ENCODE measurements at places on chromosomes 16 and 17.

GRCh38 chr17:4635823-4636375 is 5.6 kb downstream of the ALOX15 start:
- DNase-seq: peak; percentile 35

DNA sequence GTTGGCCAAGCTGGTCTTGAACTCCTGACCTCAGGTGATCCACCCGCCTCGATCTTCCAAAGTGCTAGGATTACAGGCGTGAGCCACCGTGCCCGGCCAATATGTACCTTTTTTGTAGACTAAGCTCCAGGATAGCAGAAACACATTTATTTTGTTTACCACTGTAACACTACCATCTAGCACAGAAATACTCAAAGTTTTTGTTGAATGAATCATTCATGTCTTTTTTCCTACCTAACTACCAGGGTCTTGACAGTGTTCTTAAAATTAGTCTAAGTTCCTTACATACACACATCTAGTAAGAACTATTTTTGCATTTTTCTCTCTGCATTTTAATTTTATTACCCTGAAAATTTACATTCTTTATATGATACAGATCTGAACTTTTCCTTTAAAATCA is 44.4 kb downstream of the AKAP10 start:
- DNase-seq: no peak

DNA sequence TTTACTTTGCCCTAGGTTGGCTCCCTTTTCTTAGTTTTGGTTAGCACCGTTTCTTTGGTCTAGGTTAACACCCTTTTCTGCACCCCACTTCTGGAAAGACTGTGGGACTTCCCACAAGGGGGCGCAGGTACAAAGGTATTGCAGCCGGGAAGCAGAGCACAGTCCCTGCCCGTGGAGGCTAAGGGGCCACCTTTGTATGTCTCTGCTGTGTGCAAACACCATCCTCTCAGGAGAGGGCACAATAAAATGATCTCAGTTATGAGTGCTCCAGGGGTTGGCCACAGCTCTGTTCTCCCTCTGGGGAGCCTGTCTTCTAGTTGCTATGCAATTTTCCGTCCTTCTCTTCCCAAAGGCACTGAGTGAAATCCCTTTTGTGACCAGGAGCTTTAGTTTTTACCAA is 28.4 kb upstream of the TMC5 start:
- DNase-seq: peak; percentile 10

- DNase-seq: no peak
Measured at GRCh38 chr17:55264278-55264644, 499 bp upstream of the HLF start.

DNA sequence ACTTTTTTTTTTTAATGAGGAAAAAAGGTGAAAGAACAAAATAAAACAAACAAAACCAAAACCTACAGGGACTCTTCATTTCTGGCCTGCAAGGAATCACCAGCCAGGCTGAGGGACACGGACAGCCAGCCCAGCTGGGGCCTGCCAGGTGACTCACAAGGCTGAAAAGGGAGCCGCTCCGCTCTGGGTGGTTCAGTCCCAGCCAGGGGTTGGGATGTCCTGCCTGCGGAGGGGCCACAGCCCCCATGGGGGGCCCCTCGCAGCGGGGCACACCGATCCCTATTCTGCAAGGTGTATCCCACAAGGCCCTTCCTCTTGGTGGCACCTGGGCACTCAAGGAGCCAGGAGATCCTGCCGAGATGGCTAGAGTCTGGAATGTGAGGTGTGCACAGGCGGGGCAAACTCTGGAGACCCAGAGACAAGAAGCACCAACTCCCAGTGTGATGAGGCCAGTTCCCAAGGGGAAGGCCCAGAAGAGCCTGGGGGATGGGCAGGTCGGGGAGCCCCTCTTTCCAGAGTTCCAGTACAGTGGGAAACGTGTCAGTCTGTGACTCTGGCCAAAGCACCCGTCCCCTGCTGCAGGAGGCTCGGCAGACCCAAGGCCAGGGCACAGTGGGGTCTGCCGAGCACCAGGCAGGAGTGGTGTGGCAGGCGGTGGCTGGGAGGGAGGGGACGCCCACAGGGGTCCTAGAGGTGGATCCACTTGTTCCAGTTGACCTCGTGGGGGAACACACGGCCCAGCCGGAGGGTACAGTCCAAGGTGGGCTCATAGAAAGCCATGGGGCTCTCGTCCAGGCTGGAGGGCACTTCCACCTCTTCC is 58.9 kb downstream of the IL21R start:
- DNase-seq: no peak

GRCh38 chr16:11212798-11213196 is 43.2 kb downstream of the SOCS1 start:
- no peak for DNase-seq

All from AML-193 (cell line).